ENCODE measurements at places on chromosomes 16 and 17.

- DNase-seq, result no peak
These were observed 22.5 kb upstream of the RASL10B start for GRCh38 chr17:35708951-35709350.

DNA sequence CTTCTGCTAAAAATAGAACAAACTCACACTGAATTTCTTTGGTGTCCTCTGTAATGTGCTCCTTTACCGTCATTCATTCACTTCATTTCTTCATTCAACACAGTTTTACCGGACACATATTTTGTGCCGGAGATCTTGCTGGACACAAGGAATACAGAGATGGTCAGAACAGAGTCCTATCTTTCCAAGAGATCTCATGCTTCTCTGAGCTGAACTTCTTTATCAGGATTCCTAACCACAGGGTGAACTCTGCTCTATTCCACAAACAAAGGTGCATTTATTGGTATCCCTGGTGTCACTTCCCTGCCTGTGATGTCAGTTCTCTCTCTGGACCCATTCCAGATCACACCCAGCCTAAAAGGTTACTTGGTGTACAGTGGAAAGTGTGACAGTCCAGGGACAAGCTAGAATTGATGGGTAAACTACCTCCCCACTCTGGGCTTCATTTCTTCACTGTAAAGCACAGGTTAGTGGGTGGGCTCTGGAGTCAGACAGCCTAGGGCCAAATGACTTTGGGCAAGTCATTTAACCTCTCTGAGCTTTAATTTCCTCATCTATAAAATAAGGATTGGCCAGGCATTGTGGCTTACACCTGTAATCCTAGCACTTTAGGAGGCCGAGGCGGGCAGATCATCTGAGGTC, 4.2 kb downstream of the IFI35 start:
- DNase-seq, result no peak

- DNase-seq, result no peak
These were observed 12.2 kb upstream of the MRPS23 start for GRCh38 chr17:57861790-57862693.

DNA sequence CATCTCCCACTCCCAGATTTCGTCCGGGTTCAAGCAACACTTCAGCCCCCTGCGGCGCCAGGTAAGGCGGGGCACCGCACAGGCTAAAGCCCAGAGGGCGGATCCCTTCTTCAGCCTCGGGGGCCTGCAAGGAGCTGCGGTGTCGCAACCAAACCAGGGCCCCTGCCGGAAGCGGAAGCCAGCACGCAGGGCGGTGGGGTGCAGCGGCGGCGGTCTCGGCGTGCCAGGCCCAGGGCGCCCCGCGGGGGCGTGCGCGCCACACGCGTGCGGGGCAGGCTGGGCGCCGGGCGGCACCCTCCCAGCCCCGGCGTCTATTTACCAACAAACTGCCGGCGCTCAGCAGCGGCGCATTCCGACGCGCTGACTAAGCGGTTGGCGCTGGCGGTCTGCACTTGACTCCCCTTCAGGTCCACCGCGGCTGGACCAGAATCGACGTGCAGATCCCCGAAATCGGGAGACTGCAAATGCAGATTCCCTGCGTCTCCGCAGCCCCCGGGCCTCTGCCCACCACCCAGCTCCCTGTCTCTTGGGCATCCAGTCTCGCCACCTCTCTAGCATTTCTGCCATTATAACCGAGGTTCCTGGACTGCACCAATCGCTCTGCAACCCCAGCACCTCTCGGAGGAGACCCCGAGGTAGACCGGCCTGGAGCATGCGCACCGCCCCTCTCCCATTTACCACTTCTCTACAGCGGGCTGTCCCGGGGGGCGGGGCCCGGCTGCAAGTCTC, 421 bp upstream of the DLX4 start:
- peak; percentile 71 for DNase-seq

- DNase-seq, result no peak
These were observed 1.2 kb upstream of the SRCIN1 start for GRCh38 chr17:38606646-38607611.

DNA sequence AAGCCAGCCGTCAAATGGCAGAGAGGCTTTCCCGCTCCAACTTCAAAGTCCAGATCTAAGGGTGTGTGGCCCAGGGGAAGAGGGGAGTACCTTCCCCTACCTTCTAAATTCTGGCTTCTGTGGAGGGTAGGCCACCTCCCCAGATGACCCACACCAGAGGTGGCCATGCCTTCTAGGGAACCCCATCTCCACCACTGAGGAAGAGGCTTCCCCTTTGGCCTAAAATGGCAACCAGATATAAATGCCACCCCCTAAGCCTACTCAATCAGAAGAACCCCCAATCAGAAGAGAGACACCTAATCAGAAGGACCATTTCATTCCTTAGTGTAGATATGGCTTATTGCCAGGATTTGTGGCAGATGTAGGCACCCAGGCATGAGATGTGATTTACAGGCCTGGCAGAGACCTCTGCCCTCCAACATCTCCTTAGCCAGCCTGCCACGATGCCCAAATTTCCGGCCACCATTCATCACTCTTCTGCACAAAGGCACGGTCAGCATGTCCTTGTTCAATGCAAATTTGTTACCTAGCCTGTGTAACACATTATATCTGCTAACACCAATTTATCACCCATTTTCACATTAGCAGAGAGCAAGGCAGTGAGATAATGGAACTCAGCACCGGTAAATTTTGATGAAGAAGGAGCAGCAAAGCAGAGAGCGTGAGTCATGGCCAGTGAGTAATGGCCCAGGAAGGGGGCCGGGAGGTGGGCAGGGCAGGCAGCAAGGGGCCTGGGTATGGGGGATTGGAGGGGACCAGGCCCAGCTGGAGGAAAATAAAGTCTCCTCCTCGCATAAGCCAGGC, 1.2 kb upstream of the MGAT5B start:
- no peak for DNase-seq

GRCh38 chr17:41178843-41179616, 1.0 kb upstream of the KRTAP4-2 start:
- DNase-seq, result no peak

- DNase-seq, result no peak
These were observed 248.6 kb downstream of the FTO start for GRCh38 chr16:53952215-53953208.

- no peak for DNase-seq
These were observed 195.2 kb downstream of the RGS9 start for GRCh38 chr17:65332375-65332774.

DNA sequence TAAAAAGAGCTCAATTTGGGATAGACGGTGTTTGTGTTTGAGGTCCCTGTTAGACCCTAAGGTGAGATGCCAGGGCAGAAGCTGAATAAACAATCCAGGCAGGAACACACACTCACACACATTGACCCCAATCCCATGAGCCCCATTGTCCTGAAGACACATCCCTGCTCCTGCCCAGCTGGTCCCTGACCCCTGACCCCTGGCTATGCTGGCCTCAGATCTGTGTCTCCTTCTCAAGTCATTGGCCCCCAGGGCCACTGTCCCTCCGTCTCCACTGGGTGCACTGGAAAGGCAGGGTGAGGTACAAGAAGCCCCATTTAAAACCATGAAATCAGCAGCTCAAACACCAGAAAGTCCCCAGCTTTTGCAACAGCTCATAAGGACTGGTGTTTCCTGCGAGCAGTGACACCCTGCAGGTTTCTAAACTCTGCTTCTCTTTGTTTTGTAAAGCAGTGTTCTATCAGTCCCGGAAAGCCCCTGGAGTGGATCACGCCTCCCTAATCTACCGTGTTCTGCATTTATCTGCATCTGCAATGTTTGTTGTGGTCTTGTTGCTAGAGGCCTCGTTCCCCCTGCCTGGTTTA, 18.0 kb upstream of the ASGR2 start:
- DNase-seq, result peak; percentile 46

GRCh38 chr17:76966486-76967181, 98.4 kb downstream of the MGAT5B start:
- DNase-seq, result no peak

DNA sequence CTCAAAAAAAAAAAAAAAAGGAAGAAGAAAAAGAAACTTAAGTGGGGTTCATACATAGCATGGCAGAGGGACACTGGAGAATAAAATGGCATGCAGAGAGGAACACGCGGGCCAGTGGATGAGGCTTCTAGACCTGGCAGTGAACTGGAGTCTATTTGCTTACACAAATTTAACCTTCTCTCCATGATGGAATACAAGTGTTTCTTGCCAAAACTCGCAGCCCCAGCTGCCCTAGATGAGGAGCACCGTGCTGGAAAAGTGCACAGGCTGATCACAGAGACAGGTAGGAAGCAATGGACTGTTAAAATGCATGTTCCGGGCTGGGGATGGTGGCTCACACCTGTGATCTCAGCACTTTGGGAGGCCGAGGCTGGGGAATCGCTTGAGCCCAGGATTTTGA, 9.3 kb downstream of the SSTR2 start:
- no peak for DNase-seq

DNA sequence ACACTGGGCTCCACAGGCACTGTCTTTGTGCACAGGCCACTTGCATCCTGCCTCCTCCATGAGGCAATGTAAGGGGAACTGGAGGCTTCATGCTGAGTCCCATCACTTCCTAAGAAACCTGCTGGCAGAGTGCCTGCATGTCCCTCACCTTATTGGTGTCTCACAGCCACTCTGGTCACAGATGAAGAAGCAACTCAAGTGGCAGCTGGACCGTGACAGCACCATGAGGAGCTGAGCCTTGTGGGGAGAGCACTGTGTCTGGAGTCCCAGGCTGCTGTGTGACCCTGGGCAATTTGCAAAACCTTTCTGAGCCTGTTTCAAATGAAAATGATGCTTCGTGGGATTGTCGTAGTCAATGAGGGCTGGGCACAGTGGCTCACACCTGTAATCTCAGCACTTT, 19.5 kb downstream of the ANKRD40 start:
- DNase-seq, result no peak

DNA sequence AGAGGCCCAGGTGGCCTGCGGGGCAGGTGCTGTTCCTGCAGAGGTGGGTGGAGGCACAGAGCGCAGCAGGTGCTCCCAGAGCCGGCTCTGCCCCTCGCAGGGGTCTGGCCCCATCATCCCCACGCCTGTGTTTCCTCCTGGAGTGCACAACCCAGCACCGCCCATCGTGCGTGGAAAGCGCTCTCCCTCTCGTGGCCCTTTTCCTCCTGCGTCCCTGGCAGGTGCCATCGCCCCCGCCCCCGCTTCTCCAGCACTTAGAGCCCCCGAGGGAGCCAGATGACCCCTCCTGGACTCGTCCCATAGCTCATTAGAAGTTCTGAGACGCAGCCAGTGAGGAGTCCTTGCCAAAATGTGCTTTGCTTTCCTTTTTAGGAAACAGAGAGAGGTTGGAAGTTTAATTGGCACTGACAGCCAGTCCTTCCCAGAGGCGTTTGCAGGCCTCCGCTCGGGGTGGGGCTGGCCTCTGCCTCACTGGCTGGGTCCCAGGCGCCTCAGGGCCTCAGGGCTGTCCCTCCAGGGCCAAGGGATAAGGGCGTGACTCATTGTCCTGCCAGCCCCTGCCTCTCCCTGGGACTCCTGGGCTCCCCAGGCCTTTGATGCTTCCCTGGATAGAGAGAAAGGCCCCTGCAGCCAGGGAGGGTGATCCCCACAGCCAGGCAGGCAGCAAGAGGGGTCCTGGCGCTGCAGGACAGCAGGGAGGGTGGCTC, 32.2 kb upstream of the CHMP6 start:
- no peak for DNase-seq

GRCh38 chr17:21149621-21150020, 22.9 kb downstream of the DHRS7B start:
- DNase-seq, result no peak

DNA sequence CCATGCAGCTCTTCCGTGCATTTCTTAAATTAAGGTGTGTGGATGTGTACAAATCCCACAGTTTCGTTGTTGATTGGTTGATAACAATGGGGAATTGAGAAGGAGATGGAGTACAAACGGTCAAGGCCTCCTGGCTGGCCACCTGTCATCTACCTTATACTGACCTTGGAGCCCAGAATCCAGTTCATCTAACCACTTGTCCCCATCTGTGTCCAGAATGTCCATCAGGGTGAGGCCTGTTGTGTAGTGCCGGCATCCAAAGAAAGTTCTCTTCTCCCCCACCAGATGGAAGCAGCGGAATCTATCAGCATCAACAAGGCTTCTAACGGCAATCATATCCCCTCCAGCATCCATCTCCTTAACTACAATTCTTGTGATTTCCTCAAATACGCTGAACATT, 1.5 kb downstream of the GSDMB start:
- no peak for DNase-seq

DNA sequence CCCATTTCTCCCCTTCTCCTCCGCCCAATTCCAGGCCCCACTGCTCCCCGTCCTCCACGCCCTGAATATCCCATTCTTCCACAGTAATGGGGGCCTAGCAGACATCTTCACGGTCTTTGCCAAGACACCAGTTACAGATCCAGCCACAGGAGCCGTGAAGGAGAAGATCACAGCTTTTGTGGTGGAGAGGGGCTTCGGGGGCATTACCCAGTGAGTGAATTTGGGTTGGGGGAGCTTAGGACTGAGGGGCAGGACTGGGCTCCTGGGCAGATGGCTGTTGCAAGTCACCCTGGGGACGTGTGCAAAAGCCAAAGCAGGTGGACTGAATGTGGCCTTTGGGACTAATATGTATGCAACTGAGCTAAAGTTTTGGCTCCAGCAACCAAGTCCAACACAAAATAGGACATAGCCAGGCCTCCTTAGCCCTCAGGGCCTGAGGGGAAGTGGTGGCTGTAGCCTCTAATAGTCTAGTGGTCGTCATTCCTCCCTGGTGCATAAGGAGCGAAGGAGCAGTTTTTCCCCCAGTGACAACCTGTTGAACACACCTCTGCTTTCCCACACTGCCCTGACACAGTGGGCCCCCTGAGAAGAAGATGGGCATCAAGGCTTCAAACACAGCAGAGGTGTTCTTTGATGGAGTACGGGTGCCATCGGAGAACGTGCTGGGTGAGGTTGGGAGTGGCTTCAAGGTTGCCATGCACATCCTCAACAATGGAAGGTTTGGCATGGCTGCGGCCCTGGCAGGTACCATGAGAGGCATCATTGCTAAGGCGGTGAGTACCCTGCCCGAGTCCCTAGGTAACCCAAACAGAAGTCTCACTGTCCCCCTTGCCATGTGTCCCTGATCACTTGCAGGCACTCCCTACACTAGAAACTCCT, 2.6 kb downstream of the ACADVL start:
- DNase-seq, result no peak

DNA sequence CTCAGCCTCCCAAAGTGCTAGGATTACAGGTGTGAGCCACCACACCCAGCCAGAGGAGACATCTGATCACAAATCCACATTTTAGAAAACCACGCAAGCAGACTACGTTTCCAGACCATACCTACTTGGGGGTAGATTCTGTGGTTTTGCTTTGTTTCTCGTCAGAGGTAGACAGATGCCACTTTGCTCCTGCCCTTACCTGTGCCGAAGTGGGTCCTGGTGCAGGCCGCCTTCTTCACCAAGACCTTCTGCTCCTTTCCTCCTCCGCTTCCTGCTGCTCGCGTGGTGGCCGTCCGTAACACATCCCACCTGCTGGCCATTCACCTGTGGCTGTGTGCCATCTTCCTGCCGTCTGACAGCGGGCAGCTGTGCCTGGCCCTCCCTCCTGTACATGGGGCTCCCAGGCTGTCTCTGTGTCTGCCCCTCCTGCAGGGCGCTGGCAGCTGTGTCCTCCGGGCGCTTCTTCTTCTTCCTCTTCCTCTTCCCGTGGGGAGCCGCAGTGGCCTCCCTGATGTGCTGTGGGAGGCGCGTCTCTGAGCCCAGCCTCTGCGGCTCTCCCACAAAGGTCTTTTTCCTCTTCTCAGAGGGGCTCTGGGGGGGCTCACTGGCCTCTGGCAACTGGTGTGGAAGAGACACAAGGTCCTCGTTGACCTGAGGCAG, 21.2 kb upstream of the CYTH1 start:
- DNase-seq, result no peak

Measured in activated CD4-positive, CD25-positive, alpha-beta regulatory T cell treated with anti-CD3 and anti-CD28 coated beads, Interleukin-2, amount 50 U/mL, for 72 hours (primary cell).